Subcutaneous adipose tissue (tissue), 4 donors: ENCODE measurements at places on chromosomes 5 and 9. TPM values are rescaled to one million over a fixed set of nuclear protein-coding genes. Genes with fewer than 3 reads are reported as not detected.

The CD274 gene
- total RNA-seq: 5.3 TPM

The TMED9 gene
- total RNA-seq: 51.1 TPM

The NADK2 gene
- total RNA-seq: 27.7 TPM

The SPINK7 gene
- not detected for total RNA-seq

The C5orf22 gene
- 8.5 TPM for total RNA-seq

The SIL1 gene
- total RNA-seq: 41.2 TPM

The LMX1B gene
- total RNA-seq: 1.1 TPM

The SLC45A2 gene
- not detected for total RNA-seq

The QRFP gene
- not detected for total RNA-seq

The CMYA5 gene
- total RNA-seq: 7.9 TPM

The IFNK gene
- not detected for total RNA-seq

The PDE6A gene
- total RNA-seq: not detected

The ANKRD31 gene
- 0.22 TPM for total RNA-seq

The ENTPD8 gene
- not detected for total RNA-seq

The FCN2 gene
- total RNA-seq: 3.5 TPM

The LCN9 gene
- total RNA-seq: not detected

The DENND4C gene
- 182 TPM for total RNA-seq

The AIF1L gene
- total RNA-seq: 55.4 TPM

The IFNA8 gene
- not detected for total RNA-seq

The ST8SIA4 gene
- total RNA-seq: 14.0 TPM

The POLR3G gene
- total RNA-seq: 0.94 TPM

The SLC46A2 gene
- 0.22 TPM for total RNA-seq

The SPINK6 gene
- not detected for total RNA-seq

The CNTLN gene
- 17.4 TPM for total RNA-seq

The ATP10B gene
- total RNA-seq: not detected

The ZFP37 gene
- 1.3 TPM for total RNA-seq

The PCDHGA9 gene
- 4.2 TPM for total RNA-seq

The CFAP90 gene
- 0.34 TPM for total RNA-seq

The DDX4 gene
- total RNA-seq: not detected

The ADAMTS6 gene
- total RNA-seq: 4.1 TPM
